ENCODE measurements at places on chromosomes 3 and 15.

DNA sequence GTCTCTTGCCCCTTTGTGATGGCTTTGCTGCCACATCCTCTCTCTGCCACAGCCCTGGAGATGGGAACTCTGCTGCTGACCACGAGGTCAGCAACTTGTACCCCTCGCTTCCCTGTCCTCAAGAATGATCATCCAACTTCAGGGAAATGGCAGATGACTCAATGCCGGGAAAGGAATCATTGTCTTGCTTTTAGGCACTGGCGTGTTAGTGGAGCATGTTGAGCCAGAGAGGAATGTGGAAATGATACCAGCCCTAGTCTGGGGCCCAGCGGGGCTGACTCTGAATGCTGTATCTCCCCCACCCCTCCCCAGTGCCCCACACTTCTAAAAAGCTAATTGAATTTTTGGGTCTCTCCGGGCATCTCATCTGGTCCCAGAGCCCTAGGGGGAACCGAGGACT is 184.9 kb upstream of the BHLHE40 start:
- no peak for DNase-seq

- DNase-seq: no peak
Measured at GRCh38 chr15:97759363-97759762, 201.1 kb upstream of the ARRDC4 start.

DNA sequence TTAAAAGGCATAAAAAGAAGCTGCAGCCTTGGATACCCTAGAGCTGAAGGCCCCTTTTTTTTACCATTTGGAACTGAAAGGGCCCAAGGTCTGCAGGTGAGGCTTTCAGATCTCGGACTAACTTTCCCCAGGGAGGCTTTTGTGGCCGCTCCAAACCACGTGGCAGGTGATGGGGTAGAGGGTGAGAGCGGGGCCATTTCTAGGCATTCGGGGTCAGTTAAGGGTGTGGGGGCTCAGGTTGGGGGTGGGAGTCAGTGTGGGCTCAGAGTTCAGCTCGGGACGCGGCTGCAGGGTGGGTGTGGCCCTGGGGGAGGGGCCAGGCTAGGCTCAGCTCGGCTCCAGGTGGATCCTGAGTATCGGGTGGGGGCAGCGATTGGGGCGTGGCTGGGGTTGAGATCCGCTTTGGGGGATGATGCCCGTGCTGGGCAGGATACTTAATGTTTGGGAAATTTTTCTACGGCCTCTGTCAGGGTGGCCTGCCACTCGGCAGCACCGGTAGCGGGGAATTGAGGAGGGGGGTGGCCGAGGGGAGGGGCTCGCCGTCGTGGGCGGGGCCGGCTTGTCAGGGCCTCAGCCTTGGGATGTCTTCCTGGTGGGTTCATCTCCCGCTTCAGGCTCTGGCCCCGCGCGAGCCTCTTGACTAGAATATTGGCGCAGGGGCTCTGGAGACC is 2.5 kb downstream of the KLF13 start:
- DNase-seq: no peak

DNA sequence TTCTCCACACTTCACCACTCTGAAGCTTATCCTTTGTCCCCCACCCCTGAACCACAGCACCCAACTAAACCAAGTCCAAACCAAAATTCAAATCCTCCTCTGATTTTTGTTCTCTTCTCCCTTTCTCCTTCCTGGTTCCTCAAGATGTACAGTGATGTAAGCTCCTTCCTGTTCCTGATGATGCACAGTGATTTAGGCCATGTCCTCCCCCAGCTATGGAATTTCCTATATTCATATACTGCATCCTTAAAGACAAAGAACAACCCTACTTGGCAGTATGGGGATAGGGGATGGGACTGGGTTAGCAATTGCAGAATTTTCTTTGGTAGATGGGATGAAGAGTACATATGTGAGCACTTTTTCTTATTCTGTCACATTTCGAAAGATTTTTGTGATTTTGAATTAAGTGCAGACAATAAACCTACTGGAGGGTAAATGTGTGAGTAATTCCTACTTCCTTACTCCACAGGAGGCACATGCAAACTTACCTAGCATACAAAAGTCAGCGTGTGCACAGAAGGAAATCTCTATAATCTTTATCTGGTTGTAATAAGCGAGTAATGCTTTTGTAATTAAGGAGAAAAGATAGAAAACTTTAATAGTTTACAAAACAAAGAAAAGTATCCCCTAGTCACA is 125.0 kb downstream of the ANO10 start:
- DNase-seq: no peak
